ENCODE measurements at places on chromosomes 3 and 15.

- no peak for DNase-seq
Observed at GRCh38 chr3:192904632-192905289, 12.9 kb downstream of the MB21D2 start.

- no peak for DNase-seq
Observed at GRCh38 chr15:91039996-91040395, 17.6 kb upstream of the VPS33B start.

GRCh38 chr15:43859546-43859945 lies 32.7 kb downstream of the WDR76 start:
- no peak for DNase-seq

DNA sequence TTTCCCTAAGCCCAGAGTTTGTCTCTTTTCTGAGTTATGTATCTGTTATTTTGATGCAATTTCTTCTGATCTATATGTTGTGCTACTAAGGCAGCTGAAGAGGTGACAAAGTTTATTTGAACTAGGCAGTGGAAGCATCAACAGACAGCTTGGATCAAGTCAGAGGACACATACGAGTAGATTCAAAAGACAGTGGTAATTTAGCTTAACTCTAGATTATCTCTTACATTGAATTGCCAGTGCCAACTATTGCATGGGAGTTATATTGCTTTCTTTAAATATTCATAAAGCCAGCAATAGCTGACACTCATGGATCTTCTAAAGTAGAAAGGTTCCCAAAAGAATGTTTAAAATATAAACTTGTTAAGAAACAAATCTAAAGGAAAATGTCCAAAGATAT lies 37.3 kb upstream of the CCDC66 start:
- DNase-seq = no peak

DNA sequence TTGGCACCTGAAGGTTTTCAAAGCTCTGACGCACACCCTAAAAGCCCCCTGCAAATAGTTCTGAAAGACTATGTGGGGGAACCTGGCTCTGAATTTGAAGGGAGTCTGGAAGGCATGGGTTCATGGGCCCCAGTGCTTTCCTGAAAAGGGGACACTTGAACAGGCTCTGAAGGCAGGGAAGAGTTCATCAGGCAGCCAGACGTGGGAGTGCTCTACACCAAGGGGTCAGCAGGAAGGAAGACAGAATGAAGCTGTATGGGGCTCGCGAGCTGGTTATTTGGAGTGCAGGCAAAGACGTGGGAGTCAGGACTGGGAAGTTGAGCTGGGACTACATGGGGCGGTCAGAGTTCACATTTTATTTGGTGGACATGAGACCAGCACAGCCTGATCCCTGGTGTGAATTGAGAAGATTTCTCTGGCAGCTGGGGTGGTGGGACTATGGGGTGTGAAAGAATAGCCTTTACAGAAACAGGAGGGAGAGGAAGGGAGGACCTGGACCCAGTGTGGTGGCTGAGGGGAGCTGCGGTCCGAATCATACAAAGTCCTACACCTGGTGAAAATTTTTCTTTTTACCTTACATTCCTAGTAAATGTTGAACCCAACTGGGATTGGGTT lies 12.6 kb downstream of the ABHD6 start:
- no peak for DNase-seq

DNA sequence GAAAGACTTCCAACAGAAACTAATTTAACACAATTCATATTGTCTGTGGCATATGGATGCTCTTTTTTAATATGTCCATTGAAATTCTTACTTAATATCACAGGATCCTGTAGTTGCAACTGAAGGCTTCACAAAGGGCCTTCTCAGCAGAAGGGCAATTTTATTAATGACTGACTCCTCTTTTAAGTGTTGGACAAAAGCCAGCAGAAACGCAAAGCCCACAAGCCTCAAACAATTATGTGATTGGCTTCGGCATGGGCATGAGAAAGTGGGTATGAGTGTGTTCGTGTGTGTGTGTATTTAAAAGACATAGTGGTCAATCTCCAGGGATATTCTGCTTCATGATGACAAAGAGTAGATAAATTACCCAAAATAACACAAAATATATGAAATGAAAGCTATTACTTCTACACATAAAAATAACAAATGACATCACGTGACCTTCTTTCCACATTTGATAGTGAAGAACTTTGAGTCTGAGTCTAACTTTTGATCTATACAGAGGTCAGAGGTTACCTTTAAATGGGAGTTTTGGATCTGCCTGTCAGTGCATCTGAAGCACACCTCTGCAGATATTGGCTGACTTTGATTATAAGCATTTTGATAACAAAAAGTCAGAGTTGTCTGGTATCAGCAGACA lies 496.9 kb downstream of the CADM2 start:
- no peak for DNase-seq

Data from right cardiac atrium (tissue), 5 donors.